ENCODE measurements at places on chromosomes 6 and 20.

- DNase-seq = no peak
These were observed 310.4 kb downstream of the HAO1 start for GRCh38 chr20:7629880-7630279.

GRCh38 chr6:158611541-158612370 lies 32.8 kb downstream of the DYNLT1 start:
- DNase-seq = no peak

GRCh38 chr20:45100563-45101245 lies at the start of gene KCNS1:
Gene KCNS1, minus strand, starts transcription at chr20:45101127. Its CDS starts 1,891 bp downstream, at chr20:45099236.
- DNase-seq = no peak

DNA sequence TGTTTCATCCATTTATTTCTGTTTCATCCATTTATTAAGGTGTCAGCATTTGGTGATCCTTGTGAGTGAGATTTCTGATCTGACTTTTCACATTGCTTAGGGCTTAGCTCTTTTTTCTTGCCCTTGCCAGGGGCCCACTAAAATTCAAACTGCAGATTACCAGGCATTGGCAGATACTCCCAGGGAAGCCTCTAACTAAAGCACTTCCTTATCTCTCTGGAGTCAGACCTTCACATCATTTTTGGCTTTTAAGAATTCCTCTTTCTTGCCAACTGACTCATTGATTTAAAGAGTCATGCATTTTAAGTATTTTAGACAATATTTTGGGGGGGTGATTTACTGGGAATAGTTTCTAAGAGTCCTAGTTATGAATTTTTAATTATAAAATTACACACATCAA lies 2.6 kb upstream of the WFDC8 start:
- no peak for DNase-seq

DNA sequence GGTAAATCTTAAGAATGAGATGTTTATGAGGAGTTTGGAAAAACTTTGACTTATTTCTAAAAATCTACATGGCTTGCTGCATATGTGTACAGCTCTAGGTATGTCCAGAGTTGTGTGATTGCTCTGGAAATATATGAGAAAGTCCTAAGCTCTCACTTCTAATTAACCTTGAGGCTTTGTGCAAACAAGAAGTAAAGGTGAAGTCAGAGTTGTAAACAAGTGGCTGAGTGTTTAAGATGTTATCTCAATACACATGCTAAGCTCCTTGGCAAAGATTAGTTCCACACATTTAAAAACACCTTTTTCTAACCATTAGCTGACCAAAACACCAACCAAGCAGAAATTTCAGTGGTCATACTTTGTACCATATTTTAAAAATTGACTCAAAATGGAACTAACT lies 684.2 kb downstream of the HTR1B start:
- no peak for DNase-seq

GRCh38 chr6:151721671-151722070 lies 85.8 kb upstream of the ESR1 start:
- no peak for DNase-seq

DNA sequence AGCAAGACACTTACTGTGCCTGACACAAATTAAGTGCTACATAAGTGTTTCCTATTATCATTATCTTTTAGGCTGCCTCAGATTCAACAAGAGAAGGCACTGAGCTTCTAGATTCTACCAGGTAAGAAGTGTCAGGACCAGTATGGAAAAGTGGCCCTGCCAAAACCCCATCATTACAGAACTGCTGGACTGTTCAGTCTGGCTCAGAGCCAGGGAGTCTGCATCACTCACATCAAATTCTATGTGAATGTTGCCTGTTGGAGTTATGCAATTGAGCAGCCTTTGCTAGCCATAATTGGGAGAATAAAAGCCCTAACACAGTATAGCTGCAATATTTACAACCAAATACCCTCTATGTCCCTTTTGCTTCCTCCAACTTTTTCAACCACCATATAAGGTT lies 70.9 kb downstream of the ATG5 start:
- no peak for DNase-seq

- no peak for DNase-seq
These were observed 81.9 kb downstream of the FIG4 start for GRCh38 chr6:109772883-109773431.

GRCh38 chr6:3766214-3766613 lies 14.7 kb upstream of the PXDC1 start:
- DNase-seq = no peak

GRCh38 chr6:97262676-97263075 lies 20.3 kb downstream of the MMS22L start:
- DNase-seq = no peak

DNA sequence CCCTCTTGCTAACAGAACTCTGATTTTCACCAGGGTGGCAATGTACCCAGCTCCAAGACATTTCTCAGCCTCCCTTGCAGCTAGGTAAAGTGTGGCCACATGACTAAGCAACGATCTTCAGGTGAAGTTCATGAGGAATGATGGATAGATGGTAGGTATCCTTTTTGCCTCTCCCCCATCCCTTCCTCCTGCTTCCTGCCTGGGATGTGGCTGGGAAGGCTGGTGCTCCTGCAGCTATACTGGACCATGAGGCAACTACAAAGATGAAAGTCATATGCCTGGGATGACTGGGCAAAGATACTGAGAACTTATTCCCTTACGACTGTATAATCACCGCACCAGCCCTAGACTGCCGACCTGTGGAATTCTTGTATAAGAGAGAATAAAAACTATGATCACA lies 13.4 kb downstream of the ZNF335 start:
- no peak for DNase-seq

DNA sequence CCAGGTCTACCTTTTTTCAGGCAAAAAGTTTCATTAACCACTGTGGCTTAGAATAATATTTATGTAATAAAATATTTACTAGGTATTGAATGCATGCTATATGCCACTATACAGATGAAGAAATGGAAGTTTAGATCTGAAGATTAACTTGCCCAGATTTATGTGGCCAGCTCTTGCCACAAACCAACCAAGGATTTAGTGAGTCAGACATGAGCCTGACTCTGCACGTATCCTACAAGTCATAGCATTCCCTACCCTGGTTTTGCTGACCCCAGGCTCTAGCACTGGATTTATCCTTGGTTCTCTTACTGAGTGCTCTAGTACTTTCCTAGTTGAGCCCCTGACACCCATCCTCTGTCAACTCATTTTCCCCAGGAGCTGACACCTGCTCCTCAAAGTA lies 75.4 kb downstream of the ANKEF1 start:
- no peak for DNase-seq

- DNase-seq = no peak
These were observed 82.7 kb downstream of the SAMD3 start for GRCh38 chr6:130140084-130140483.

All from stimulated activated CD4-positive, alpha-beta T cell treated with anti-CD3 and anti-CD28 coated beads, Interleukin-4, amount 100 ng/mL, for 1 hour (primary cell).